Stimulated activated CD4-positive, alpha-beta T cell treated with anti-CD3 and anti-CD28 coated beads, Interleukin-1b, Interleukin-23, amount 100 ng/mL, for 24 hours (primary cell): ENCODE measurements at places on chromosomes 13 and 19.

DNA sequence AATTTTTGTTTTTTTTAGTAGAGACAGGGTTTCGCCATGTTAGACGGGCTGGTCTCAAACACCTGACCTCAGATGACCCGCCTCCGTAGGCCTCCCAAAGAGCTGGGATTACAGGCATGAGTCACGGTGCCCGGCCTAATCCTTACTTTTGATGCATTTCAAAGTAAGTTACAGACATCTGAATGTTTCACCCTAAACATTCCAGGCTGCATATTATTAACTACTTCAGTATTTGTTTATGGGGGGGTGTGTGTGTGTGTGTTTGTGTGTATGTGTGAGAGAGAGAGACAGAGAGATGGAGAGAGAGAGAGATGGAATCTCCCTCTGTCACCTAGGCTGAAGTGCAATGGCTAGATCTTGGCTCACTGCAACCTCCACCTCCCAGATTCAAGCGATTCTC, 13.1 kb downstream of the SULT2B1 start:
- DNase-seq = no peak

GRCh38 chr13:19052180-19052579, 129.4 kb downstream of the TUBA3C start:
- DNase-seq = no peak

GRCh38 chr13:26041444-26041843, 10.4 kb downstream of the SHISA2 start:
- DNase-seq = no peak

DNA sequence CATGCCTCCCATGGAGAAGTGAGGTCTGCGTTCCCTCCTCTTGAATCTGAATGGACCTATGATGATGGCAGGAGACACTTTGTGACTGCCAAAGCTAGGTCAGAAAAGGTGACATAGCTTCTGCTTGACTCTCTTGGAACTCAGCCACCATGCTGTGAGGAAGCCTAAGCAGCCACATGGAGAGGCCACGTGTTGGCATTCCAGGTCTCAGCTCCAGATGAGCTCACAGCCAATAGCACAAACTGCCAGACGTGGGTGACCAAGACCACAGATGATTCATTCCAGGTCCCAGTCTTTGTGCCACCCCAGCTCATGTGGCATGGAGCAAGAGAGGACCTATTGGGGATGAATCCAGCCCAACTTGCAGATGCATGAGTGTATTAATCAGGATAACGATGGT, 8.7 kb upstream of the GGACT start:
- no peak for DNase-seq

- DNase-seq = no peak
Observed at GRCh38 chr19:15187026-15188007, 13.5 kb downstream of the NOTCH3 start.
